Foreskin melanocyte (primary cell): ENCODE measurements at places on chromosomes 11 and 22.

DNA sequence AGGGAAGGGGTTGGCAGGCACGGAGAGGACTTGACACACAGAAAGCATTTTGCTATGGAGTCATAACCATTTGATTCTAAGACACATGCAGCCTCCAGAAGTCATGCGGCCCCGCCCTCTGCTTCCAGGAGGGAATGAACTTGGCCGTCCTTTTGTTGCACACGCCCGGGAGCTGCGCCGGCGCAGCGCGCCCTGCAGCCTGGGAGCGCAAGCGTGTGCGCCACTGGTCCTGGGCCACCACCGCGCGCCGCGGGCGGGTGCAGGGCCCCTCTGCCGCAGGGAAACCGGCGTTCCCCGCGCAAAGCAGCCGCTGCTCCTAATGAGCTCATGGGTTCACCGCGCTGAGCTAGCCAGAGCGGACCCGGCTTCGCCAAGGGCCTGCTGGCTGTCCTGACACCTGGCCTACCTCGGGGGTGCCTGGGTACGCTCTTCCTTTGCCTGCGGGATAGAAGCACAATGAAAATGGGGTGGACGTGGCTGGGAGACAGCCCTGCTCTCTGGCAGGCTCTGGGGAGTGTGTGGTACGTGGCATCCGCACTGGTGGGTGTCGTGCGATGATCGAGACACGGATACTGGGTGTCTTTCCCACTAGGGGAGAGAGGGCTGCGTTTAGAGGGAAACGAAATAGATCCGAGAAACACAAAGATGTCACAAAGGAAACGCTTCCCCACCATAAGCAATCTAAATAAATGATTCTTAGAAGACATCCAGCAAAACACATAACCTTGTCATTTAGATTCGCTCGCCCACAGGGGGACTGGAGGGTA, 669 bp downstream of the MICAL3 start:
- peak; percentile 85 for DNase-seq

DNA sequence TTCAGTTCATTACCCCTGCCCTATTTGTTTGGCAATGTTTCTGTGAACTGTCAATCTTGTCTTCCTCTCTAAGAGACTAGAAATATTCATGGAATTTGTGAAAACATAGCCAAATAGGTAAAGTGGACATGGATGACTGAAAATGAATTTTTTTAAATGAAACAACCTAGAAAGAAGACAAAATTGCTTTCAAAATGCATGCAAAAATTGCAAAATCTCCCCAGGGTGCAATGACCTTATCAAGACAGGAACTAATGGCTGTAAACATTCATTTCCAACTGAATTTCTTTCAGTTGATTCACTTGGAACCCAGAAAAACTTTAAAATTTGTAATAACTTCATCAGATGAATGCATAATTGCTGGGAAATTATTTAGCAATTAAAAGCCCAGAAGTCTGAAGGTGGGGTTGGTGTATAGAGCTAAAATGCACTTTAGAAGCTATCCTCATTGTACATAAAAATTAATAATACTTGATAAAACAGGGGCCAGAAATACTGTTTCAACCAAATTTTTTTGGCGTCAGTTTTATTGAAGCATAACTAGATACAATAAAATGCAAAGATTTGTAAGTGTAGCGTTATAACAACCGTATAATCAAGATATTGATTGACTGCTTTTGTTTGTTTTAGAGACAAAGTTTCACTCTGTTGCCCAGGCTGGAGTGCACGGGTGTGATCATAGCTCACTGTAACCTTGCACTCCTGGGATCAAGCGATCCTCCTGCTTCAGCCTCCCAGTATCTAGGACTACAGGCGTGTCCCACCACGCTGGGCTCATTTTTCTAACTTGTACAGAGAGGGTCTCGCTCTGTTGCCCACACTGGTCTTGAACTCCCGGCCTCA, 27.6 kb upstream of the SLC35C1 start:
- DNase-seq = no peak

GRCh38 chr11:130522284-130522961, 74.0 kb downstream of the ADAMTS15 start:
- DNase-seq = peak; percentile 5

DNA sequence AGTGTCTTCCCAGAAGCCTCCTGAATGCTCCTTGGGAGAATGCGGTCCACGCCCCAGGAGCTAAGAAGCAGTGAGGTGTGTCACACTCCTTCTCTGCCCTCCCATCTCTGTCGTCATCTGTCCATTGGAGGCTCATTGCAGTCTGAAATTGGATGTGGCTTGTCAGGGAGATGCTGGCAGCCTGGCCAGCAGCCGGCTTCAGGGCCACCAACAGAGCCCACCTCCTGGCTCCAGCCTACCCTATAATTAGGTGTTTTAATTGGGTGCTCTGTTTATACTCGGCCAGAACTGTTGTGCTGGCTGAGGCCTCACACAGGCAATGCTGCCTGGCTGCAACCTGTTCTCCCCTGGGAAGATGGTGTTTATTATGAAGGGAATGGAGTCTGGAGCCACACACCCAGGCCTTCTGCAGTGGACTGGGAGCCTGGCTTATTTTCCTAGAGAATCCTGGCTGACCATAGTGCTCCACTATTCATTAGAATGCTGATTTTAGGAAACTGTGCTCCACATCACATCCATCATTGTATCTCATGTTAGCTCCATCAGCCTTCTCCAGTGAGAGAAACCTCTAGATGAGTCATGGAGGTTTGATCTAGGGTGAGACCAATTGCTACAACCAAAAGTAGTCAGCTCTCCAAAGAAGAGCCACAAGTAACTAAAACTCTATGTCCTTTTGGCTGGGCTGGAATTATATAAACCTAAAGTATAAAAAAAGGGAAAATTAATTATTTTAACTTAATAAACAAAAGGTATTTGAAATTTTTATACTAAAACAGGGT, 86.8 kb upstream of the CRTAM start:
- no peak for DNase-seq

- no peak for DNase-seq
Measured at GRCh38 chr11:66878474-66878873, 21.6 kb downstream of the LRFN4 start.

DNA sequence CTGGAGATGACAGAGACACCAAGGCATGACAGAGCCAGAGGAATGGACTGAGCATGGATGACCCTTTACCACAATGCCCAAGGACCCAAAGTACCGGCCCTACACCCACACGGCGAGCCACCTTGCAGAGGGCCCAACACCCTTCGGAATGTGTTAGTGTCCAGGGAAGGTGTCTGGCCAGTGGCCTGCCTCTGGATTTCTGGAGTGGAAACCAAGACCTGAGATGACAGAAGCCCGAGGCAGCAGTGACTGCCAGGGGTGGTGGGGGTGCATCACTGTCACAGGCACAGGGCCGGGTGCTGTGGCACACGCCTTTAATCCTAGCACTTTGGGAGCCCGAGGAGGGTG, 28.7 kb downstream of the PDGFB start:
- no peak for DNase-seq

DNA sequence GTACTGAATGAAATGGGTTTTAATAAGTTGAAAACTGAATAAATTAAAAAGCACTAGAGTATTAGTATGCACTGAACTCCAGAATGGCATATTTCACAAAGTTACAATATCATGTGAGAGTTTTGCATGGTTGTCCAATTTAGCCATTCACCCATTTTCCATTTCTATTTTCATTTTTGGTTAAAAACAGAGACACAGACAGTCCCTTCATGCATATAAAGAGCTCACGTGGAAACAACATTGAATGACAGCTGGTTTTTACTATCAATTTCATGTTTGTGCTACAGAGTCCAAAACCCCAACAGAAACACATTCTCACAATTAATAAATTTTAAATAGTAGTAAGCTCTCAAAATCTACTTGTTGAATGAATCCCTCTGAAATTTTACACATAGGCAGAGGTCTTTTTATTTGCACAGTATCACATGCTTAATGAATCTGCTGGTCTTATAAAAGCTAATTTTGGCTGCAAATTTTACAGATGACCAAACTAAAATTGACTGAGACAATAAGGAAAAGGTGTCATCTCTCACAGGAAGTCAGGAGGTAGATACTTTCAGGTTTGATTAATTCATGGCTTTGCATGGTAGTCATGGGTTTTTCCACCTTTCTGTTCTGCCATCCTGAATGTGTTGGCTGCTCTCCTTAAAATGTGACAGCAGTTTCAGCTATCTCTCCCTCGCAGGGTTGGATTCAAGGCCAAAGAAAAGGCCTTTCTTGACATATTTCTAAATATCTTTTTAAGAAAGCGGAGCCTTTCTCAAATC, 20.6 kb upstream of the DDI1 start:
- no peak for DNase-seq

GRCh38 chr11:126514061-126514693, 158.7 kb downstream of the ST3GAL4 start:
- DNase-seq = no peak

GRCh38 chr22:30094804-30095203, 14.5 kb downstream of the HORMAD2 start:
- no peak for DNase-seq

DNA sequence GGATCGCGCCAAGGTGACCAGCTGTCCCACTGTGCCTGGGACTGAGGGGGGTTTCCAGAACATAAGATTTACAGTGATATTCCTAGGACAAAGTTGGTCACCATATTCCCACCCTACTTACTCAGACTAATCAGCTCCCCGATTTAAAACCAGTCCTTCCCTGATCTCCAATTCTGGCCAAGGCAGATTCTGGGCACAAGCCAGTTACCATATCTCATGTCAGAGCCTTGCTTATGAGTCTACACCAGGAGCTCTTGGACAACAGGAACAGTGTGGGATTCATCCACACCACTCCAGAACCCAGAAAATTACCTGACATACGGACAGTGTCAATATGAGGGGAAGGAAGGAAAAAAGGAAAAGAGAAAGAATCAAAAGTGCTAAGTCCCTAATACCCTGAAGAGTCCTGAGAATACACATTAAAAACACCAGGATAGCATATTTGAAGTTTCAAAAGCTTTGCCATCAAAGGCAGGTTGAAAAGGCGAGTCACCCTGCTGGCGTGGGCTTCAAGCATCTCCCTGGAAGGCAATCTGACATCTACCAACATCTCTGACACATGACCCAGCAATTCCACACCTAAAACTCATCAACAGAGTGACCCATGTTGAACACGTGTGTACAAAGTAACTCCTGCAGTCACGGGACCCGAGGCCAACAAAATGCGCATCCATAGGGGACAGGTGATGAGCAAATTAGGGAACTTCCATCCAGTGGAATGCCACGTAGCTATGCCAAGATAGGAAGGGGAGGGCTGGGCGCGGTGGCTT, 8.0 kb upstream of the IL2RB start:
- DNase-seq = no peak

DNA sequence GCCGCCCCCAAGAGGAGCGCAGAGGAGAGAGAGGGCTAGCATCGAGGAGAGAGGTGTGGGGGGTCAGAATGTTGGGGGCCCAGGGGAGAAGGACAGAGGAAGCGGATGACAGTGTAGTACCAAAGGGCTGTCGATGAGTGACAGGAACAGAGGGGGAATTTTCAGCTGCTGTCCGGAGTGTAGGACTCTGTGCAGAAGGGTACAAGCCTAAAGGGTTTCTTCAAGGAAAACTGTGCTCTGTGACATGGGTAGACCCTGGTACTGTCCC, 5.3 kb upstream of the NLRP6 start:
- DNase-seq = no peak

DNA sequence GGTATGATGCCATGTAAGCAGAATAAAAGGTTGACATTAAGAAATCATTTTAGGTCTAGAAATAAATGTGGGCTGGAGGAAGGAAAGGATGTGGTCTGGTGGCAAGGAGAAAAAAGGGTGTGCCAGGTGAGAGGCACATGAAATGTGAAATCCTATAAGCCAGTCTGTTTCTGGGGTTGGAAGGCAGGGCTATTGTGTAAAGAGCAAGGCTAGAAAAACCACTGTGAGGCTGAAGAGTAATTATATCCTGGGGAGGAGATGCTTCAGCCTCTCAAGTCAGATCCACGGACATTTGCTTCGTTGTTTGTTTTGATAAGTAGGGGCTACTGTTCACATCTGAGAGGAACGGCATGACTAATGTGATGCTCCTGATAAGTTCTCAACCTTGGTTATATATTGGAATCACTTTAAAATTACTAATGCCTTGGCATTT, 77.5 kb upstream of the CTSC start:
- DNase-seq = no peak
